Right lung (tissue), 10 donors: ENCODE measurements at places on chromosomes 5 and 9. TPM values are rescaled to one million over a fixed set of nuclear protein-coding genes. Genes with fewer than 3 reads are reported as not detected.

The CENPK gene
- 34.6 TPM for polyA plus RNA-seq

The ANKRD55 gene
- polyA plus RNA-seq: 0.53 TPM

The IFNK gene
- not detected for polyA plus RNA-seq

- no peak for DNase-seq
Measured at GRCh38 chr5:43643327-43643726, 40.3 kb downstream of the NNT start.
